Muscle of leg (tissue), 16 donors: ENCODE measurements at places on chromosomes 5 and 9. TPM values are rescaled to one million over a fixed set of nuclear protein-coding genes. Genes with fewer than 3 reads are reported as not detected.
A peak's percentile ranks its signal among the peaks of the same experiment; 100 is the strongest.

C9orf152 gene
- total RNA-seq = not detected

PRUNE2 gene
- total RNA-seq = 13.2 TPM

ESM1 gene
- 2.8 TPM for total RNA-seq

RNF183 gene
- 0.04 TPM for total RNA-seq

DOCK2 gene
- 4.5 TPM for total RNA-seq

SLC23A1 gene
- total RNA-seq = 0.04 TPM

COL23A1 gene
- 4.3 TPM for total RNA-seq

PCDHGB4 gene
- 4.2 TPM for total RNA-seq

KCTD16 gene
- 0.13 TPM for total RNA-seq

TTC33 gene
- total RNA-seq = 23.1 TPM

IL3 gene
- total RNA-seq = not detected

SLC6A18 gene
- total RNA-seq = not detected

ALDH1A1 gene
- 24.5 TPM for total RNA-seq

SLC25A2 gene
- total RNA-seq = 0.22 TPM

TAF1L gene
- total RNA-seq = under 0.01 TPM

CENPP gene
- 6.4 TPM for total RNA-seq

GRCh38 chr5:146820987-146821386 is 57.6 kb downstream of the PPP2R2B start:
- DNase-seq = no peak

- peak; percentile 13 for DNase-seq
Measured at GRCh38 chr9:94164806-94165549, 80.7 kb downstream of the PTPDC1 start.

GRCh38 chr5:115022303-115022702 is 147.4 kb downstream of the TRIM36 start:
- DNase-seq = no peak

GRCh38 chr9:91855196-91855595 is 94.8 kb downstream of the ROR2 start:
- DNase-seq = no peak

GRCh38 chr9:91897201-91897600 is 52.8 kb downstream of the ROR2 start:
- no peak for DNase-seq

DNA sequence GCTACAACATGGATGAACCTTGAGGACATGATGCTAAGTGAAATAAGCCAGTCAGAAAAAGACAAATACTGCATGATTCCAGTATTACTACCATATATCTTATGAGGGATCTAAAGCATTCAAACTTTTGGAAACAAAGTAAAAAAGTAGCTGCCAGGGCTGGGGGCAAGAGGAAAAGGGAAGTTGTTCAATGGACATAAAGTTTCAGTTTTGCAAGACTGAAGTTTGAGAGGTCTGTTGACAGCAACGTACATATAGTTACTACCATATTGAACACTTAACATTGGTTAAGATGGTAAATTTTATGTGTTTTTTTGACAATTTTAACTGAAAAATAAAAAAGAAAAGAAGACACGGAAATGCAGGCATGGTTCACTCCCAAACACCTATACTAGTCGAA is 77.6 kb downstream of the MAPKAP1 start:
- peak; percentile 26 for DNase-seq

DNA sequence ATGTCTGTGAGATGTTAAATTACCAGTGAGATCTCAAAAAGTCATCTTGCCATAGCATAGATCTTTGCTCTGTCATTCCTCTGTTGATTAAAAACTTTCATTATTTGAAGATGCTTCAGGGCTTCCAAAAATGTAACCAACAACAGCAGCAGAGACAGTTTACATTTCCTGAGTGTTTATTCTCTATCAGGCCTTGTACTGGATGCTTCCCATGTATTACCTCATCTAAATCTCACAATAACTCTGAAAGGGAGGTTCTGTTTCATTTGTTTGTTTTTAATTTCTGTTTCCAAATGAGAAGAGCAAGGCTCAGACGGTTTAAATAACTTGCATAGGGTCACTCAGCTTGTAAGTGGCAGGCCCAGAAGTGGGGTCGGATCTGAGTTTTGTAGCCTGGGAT is 45.2 kb downstream of the MRRF start:
- no peak for DNase-seq

GRCh38 chr9:137611623-137612609 is 6.4 kb downstream of the ARRDC1 start:
- no peak for DNase-seq

DNA sequence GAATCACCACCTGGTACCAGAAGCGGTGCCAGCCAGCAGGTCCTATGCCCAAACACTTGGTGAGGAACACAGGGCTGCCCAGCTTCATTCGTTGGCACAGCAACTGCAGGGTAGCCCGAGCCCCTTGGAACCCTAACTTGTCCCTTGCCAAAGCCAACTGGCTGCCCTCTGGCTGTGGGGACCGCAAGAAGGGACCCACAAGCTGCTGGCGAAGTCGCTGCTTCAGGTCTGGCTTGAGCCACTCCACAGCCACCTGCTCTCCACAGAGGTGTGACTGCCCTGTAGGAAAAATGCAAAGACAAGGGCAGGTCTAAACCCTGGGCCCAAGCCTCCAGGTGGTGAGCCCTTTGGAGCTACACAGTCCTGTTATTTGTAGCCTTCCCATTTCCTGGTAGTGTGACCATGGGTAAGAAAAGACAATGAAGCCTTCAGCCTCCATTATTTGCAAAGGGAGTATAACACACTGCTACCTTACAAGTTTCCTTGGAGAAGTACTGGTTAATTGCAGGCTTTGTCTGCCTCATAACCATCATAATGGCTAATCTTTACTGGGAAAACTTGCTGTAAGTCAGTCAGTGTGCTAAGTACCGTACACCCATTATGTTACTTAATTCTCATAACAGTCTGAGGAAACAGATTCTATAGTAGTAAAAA is 1.8 kb downstream of the DND1 start:
- DNase-seq = no peak

DNA sequence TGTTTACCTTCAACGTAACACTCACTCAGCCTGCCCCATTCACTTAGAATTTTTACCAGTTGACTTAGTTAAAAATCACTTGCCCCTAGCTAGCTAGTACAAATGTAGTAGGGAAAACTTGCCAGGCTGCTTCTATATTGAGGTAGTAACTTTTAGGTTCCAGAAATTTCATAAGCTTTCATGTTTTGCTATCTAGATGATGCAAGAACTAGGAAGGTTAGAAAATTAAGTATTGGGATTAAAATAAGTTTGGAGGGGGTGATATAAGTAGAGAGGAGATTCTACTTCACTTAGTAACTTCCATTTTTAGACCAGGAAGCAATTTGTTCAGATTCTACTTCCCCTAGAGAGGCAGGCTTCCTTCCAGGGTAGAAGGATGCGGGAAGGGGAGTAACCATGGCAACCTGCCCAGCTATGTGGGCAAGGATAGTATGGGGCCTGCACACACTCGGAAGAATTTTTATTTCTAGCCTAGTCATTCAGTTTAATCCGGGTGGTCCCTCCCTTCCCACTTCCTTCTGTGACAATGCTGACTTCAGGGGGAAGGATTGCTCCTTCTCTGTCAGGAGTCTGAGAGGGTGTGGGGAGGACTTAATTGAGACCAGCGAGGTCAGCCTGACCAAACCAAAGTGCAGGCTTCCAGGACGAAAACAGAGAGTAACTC is 4.2 kb downstream of the DAB2 start:
- peak; percentile 88 for DNase-seq

GRCh38 chr9:133978899-133979272 is 13.2 kb downstream of the VAV2 start:
- DNase-seq = no peak

- DNase-seq = no peak
Measured at GRCh38 chr5:8864053-8864452, 681.8 kb downstream of the SEMA5A start.

GRCh38 chr5:34886392-34887119 is 28.7 kb downstream of the RAD1 start:
- no peak for DNase-seq

DNA sequence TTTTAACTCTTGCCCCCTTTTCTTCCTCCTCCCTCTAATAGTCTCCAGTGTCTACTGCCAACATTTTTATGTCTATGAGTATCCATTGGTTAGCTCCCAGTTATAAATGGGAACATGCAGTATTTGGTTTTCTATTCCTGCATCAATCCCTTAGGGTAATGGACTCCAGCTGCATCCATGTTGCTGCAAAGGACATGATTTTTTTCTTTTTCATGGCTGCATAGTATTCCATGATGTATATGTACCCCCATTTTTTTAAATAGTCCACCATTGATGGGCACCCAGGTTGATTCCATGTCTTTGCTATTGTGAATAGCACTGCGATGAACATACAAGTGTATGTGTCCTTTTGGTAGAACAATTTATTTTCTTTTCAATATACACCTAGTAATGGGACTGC is 993.7 kb downstream of the EFNA5 start:
- DNase-seq = no peak

DNA sequence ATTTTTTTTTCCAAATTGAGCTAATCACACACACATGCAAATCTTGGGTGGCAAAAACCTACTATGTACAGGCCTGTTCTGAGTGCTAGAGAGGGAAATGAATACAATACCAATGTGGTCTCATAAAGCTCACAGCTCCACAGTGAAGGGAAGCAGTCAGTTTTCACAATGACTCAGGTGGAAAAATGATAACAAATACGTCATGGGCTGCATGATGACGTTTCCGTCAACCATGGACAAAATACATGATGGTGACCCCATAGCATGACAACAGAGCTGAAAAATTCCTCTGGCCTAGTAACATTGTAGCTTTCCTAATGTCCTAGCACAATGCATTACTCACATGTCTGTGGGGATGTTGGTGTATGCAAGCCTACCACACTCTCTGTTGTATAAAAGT is 252.5 kb downstream of the TRIM32 start:
- no peak for DNase-seq

GRCh38 chr9:114356792-114357191 is 27.1 kb downstream of the ORM2 start:
- DNase-seq = no peak

DNA sequence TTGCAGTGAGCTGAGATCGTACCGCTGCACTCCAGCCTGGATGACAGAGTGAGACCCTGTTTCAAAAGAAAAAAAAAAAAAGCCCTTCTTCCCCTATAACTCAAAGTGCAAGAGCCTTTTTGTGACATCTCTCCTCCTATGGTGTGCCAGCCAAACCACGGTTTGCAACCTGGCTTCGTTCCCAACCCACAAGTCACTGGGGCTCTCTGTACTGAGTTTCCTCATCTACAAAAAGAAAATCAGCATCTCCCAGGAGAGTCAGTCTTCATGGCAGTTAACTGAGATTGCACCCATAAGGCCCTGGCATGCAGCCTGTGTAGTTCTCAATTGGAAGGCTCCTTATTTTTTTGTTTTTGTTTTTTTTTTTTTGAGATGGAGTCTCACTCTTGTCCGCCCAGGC is 14.8 kb downstream of the ODF2 start:
- DNase-seq = no peak

- DNase-seq = no peak
Measured at GRCh38 chr9:133945314-133945975, 46.7 kb downstream of the VAV2 start.
